ENCODE measurements at places on chromosomes 3 and 15.

DNA sequence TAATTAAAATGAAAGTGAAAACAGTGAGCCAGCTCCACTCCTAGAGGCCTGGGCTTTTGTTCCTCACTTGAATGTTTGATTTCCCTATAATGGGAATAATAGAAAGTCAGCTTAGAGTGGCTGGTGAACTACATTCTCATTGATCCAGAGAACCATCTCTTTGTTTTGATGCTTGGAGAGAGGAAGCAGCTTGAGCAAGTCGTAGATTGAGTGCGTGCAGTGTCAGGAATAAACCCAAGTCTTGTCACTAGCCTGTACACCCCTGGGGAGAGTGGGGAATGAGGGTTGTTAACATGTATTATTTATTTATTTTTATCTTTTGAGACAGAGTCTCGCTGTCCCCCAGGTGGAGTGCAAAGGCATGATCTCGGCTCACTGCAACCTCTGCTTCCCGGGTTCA lies 885 bp upstream of the LSG1 start:
- DNase-seq = no peak

GRCh38 chr3:49723296-49723627 lies 489 bp downstream of the GMPPB start:
- DNase-seq = no peak

GRCh38 chr3:69200384-69201068 lies 78.1 kb upstream of the LMOD3 start:
- no peak for DNase-seq

GRCh38 chr3:48429317-48429959 lies 448 bp downstream of the PLXNB1 start:
- DNase-seq = no peak

GRCh38 chr3:105836533-105836932 lies 32.3 kb downstream of the CBLB start:
- DNase-seq = peak; percentile 63

DNA sequence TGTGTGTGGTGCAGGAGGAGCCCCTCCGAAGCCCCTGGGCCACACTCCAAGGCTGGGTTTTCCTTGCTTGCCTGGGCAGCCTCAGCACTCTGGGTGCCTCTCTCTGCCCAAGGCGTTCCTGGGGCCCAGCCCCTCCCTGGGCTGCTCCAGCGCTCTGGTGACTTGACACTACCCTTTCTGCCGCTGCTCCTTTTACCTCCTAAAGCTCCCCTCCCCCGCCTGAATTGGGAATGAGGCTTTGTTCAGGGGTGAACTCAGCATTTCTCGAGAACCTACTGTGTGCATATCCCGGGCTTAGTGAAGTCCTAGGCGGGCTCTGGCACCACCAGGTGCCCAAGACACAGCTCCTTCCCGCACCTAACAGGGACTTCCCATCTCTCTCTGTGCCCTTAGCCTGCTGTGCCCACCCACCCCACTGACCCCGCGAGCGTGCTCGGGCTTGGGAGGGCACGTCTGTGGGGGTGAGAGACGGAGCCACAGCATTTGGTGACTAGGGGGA lies 1.2 kb upstream of the BAHD1 start:
- DNase-seq = no peak

DNA sequence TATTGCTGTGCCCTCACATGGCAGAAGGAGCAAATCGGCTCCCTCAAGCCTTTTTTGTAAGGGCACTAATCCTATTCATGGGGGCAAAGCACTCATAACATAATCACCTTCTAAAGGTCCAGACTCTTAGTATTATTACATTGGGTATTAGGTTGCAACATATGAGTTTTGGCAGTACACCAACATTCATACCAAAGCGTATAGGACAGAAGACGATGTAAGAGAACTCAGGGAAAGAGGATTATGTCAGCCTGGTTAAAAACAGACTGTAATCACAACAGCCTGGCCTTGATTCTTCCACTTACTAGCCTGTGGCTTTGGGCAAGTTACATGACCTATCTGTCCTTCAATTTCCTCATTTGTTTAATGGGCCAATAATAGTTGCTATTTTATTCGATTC lies 828.5 kb upstream of the NECTIN3 start:
- no peak for DNase-seq

DNA sequence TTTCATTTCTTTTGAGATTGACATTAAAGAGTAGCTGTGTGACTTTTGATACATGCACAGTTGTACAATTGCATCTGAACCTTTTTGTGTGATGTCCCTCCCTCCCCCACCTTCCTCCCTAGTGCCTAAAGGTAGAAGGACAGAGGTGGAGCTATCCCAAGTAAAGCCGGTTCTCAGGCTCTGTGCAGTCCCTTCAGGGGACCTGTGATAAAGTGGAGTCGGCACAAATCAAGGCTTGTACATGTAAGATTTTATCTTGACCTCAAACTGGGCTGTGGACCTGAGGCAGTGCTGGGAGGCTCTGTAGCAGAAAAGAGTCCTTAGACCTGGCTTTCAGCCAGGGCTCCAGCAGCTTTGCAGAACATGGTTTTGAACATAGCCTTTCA lies 55.5 kb upstream of the CMTM7 start:
- DNase-seq = no peak

DNA sequence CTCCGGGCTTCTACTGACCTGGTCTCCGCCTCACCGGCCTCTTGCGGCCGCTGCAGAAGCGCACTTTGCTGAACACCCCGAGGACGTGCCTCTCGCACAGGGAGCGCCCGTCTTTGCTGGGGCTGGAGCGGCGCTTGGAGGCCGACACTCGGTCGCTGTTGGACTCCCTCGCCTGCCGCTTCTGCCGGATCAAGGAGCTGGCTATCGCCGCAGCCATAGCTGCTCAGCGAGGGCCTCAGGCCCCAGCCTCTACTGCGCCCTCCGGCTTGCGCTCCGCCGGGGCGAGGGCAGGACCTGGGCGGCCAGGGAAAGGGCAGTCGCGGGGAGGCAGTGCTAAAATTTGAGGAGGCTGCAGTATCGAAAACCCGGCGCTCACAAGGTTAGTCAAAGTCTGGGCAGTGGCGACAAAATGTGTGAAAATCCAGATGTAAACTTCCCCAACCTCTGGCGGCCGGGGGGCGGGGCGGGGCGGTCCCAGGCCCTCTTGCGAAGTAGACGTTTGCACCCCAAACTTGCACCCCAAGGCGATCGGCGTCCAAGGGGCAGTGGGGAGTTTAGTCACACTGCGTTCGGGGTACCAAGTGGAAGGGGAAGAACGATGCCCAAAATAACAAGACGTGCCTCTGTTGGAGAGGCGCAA lies 319.2 kb downstream of the FGF12 start:
- no peak for DNase-seq

DNA sequence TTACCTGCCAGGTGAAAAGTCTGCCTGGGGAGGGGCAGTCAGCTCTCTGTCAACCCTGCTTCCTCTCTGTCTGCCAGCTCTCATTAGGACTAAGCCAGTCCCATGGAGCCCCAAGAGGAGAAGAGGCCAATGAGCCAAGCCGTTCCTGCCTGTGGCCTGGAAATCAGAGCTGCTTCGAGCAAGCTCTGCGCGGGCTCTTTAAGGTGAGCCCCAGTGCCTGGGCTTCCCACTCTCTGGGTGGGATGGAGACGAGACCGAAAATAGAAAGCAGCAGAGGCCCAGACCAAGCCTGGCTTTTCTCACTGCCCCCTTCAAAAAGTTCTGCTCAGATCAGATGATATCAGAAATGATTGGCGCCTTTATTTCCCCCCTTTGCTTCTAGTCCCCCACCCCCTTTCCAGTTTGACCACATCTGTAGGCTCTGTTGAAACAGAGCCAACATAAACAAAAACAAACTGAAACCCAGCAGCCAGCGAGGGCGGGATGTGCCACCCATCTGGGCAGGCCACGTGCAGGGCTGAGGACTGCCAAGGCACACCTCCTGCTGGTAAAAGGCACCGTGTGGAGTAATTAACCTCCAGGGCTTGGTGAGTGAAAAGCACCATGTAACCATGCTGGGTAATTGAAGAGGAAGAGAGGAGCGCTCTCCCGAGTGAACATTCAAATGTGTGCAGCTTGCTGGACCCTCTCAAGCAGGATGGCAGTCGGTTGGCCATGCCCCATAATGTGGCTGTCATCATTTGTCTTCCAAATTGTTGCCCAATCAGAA lies 471.0 kb upstream of the PROK2 start:
- DNase-seq = no peak

GRCh38 chr3:47010111-47010712 lies 30.7 kb downstream of the NBEAL2 start:
- no peak for DNase-seq

DNA sequence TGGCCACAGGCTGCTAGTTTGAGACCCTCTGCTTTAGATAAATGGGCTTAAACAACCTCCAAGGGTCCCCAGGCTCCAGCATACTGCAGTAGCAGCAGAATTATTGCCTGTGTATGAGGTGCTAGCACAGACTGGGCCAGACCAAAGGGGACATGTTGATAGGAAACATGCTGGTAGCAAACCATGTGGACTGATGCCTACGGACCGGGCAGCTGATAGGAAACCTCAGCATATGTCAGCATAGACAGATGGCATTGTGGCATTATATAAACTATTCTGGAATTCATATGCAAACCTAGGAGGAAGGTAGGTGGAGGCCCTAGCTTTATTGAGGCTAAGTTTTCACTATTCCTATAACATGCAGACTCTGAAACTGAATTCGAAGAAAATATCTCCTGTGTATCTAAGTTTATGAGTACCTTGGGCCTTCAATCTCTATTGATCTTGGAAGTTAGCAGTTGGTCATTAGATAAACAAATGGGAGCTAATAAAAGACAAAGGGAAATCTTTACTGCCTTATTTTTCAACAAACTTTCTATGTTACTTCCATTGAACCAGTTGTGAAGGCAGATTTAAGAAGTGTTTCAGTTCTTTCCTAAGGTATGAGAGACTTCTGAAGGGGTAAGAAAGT lies 1.7 kb upstream of the HGD start:
- DNase-seq = no peak

GRCh38 chr15:61229883-61230180 lies 730 bp upstream of the RORA start:
- DNase-seq = no peak

- no peak for DNase-seq
Observed at GRCh38 chr15:81384891-81385720, 11.1 kb upstream of the TMC3 start.

DNA sequence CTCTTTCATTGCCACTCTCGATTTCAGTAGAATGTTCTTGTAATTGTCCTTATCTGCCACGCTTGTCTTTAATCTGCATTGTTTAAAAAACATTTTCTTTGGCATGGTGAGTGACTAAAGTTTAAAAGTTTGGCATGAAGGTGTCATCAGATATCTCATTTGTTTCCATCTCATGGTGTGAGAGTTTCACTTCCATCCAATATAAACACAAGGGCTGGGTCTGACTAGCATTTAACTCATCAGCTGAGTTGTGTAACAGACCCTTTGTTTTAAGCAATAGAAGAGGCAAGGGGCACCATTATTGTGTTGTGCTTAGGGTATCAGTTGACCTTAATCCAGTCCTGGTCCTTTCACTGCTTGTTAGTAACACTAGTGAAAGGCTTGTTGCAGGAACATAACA lies 49.9 kb upstream of the IL12A start:
- no peak for DNase-seq

DNA sequence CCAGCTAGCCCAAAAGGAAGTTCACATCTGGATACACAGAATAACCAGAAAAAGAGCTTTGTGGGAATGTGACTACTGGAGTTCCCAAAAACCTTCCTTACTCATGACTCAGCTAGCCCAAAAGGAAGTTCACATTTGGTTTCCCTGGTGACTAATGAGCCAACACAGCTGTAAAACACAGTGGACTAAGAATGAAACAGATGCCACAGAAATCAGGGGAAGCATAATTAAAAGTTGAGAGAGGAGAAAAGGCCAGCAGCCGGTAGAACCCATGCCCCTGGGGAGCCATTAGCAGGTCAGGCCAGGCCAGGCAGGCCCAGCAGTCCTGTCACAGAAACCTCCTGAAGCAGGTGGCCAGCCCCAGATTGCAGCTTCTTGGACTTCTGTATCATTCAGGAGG lies 130.3 kb downstream of the GHSR start:
- peak; percentile 75 for DNase-seq

- no peak for DNase-seq
Observed at GRCh38 chr3:42712688-42713372, 10.2 kb upstream of the HHATL start.

- DNase-seq = peak; percentile 9
Observed at GRCh38 chr3:71652781-71653413, 69.4 kb upstream of the FOXP1 start.

DNA sequence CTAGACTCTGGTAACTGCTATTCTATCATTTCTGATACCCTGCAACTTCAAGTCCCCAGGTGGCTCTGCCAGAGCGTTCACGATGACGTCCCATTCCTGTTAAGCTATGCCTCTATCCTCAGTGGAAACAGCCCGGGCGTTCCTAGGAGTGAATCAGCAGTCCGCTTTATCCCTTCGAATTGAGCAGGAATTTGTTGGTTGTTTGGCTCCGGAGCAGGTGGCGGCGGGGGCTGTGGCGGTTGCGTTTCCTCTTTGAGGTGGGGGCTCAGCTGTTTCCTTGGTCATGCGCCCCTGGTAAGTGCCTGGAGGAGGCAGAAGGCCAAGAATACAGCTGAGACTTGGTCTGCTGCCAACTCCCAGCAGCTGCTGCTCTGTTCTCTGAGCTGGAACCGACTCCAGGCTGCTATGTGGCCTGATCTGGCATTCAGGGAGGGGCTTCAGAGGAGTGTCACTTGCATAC lies 25.2 kb downstream of the ARPP21 start:
- DNase-seq = no peak

- DNase-seq = peak; percentile 13
Observed at GRCh38 chr15:87672309-87673288, 583.9 kb downstream of the NTRK3 start.

DNA sequence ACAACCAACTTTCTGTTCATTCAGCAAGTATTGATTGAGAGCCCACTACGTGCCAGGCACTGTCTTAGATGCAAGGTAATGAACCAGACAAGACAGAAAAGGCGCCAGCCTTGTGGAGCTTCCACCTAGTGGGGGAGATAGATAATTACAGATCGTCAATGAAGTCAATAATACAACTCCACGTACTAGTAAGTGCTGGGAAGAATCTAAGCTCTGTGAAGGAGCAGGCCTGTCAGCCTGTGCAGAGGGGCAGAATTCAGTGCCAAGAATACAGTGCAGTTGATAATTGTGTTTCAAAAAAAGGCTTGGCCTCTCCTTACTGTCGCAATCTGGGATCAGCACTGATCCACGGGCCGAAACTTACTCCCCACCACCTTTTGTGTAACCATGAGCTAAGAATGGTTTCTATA lies 186.3 kb downstream of the FEZF2 start:
- DNase-seq = no peak

- no peak for DNase-seq
Observed at GRCh38 chr3:159668990-159669476, 319.6 kb upstream of the IL12A start.

DNA sequence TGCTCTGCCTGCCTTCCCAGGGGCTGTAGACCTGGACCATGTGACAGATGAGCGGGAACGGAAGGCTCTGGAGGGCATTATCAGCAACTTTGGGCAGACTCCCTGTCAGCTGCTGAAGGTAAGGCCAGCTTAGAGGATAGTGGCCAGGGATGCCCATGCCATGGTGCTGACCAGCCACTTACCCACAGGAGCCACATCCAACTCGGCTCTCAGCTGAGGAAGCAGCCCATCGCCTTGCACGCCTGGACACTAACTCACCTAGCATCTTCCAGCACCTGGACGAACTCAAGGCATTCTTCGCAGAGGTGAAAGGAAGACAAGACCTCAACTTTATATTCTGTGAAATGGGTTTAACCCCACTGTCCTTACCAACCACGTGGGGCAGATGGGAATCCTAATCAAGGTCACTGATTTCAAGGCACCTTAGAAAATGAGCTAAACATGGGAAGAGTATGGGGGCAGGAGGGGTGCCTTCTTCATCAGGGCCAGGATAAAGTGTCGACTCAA lies 26.7 kb downstream of the NBEAL2 start:
- no peak for DNase-seq

- DNase-seq = no peak
Observed at GRCh38 chr3:183782576-183783276, 42.7 kb downstream of the MAP6D1 start.

All from amniotic stem cell (primary cell).